ENCODE measurements at places on chromosomes 1 and 21. TPM values are rescaled to one million over a fixed set of nuclear protein-coding genes. Genes with fewer than 3 reads are reported as not detected.

DNA sequence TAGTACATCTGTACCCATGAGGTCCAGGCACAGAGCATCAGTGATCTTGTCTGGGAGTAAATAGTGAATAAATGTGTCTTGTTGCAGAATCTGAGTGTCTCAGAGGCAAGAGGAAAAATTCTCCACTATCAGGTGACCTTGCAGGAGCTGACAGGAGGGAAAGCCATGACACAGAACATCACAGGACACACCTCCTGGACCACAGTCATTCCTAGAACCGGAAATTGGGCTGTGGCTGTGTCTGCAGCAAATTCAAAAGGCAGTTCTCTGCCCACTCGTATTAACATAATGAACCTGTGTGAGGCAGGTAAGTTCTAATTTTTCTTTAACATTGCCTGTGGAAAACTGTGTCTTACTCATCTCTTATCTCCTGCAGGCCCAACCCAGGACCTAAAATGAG is 43.1 kb downstream of the IL12RB2 start:
- DNase-seq: no peak

GRCh38 chr1:224592636-224593582 is 23.2 kb upstream of the CNIH3 start:
- DNase-seq: no peak

The TMEM82 gene
- total RNA-seq: not detected

The CD247 gene
- total RNA-seq: 15.8 TPM

The TCHHL1 gene
- not detected for total RNA-seq
